ENCODE measurements at places on chromosomes 7 and 10.

DNA sequence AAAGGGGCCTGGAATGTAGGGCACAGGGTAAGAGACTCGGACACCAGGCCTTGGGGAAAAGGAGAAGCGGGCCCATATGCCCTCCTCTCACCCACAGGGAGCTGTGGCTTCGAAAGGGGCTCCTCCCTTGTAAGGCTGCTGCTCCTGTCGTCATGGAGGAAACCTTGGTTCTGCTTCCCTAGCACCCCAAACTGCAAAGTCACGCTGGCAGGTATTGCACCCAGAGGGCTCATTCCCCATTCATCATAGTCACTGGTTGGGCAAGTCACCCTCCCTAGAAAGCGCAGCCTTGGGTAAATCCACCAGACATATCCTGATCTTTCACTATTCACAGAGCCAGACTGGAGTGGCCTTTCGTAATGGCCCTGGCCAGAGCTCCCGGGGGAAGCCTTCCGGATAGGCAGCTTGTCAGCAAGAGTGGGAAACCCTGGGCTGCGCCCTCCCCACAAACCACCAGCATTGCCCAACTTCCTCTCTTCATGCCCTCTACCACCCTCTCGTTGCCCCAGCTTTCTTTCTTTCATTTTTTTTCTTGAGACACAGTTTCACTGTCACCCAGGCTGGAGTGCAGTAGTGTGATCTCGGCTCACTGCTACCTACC, 121.0 kb downstream of the HIP1 start:
- DNase-seq = no peak

- DNase-seq = no peak
Measured at GRCh38 chr10:267705-268104, 132.4 kb downstream of the ZMYND11 start.

DNA sequence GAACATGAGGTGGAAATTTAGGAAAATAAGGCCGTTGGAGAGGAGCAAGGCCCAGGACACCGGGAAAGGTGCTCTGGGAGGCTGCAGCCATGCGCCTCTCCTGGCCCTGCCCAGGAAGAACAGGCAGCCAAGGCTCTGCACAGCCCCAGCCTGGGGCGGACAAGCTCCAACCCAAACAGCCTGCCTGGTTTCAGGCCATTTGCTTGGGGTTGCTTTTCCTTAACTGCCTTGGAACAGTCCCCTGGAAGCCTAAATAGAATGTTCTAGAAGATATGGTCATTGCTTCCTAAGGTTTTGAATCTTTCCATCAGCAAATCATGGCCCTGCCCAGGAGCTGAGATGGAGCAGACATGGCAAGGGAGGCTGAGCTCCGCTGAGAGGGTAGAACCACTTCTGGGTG, 11.0 kb downstream of the VSTM4 start:
- no peak for DNase-seq

- DNase-seq = no peak
Measured at GRCh38 chr7:153021542-153021941, 262.0 kb downstream of the ACTR3B start.

- peak; percentile 74 for DNase-seq
Measured at GRCh38 chr7:96061844-96062243, 260.1 kb downstream of the SLC25A13 start.

DNA sequence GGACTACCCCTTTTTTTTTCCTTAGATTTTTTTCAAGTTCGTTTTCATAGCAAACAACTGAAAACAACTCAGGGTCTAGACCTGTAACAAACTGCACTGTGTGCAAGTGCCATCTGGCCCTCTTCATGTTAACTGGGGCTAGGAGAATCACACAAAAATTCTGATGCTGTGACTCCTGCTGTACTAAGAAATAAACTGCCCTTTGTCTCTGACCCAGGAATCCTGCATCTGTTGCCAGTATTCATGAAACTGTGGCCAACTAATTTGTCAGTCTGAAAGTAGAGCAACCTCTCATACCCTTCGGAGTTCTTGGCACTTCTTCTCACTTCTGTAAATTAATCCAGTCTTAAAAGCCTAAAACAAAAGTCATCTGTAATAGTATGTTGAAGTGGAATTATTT, 218.4 kb upstream of the PCDH15 start:
- DNase-seq = no peak

DNA sequence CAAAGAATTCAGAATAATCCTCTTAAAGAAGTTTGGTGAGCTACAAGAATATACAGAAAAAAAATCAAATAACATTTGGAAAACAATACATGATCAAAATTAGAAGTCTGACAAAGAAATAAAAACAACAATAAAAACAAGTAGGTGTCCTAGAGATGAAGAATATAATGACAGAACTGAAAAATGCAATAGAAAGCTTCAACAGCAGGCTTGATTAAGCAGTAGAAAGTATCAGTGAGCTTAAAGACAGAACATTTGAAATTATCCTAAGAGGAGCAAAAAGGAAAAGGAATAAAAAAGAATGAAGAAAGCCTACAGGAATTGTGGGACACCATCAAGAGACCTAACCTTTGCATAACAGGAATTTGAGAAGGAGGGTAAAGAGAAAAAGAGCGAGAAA, 238.8 kb downstream of the ZEB1 start:
- no peak for DNase-seq

DNA sequence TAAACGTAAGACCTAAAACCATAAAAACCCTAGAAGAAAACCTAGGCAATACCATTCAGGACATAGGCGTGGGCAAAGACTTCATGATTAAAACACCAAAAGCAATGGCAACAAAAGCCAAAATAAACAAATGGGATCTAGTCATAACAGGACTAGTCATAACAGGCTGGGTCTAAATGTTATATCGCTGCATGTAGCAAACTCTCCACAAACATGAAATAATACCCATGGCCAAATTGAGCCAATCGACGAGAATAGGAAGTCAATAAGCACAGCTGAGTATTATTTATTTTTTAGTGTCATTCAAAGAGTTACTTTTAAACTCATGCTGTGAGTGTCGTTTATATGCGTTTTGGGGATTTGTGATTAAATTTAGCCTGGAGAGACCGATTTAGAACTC, 225.1 kb downstream of the TFEC start:
- DNase-seq = no peak

DNA sequence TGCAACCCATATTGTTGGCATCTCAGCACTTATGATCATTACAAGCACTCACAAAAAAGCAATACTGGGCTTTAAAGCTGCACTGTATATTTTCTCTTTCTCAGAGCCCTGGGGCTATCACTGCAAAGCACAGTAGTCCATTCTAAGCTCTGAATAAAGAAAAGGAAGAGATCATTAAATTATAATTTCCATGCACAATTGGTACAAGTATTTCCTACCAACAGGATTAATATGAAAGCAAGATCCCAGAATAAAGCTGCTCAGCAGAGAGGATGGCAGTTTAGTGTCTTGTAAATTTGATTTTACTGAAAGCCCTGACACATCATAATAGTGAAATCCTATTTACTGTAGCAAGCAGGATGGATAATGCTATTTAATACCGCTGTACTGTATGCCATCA, 205.3 kb downstream of the CHCHD3 start:
- DNase-seq = no peak

DNA sequence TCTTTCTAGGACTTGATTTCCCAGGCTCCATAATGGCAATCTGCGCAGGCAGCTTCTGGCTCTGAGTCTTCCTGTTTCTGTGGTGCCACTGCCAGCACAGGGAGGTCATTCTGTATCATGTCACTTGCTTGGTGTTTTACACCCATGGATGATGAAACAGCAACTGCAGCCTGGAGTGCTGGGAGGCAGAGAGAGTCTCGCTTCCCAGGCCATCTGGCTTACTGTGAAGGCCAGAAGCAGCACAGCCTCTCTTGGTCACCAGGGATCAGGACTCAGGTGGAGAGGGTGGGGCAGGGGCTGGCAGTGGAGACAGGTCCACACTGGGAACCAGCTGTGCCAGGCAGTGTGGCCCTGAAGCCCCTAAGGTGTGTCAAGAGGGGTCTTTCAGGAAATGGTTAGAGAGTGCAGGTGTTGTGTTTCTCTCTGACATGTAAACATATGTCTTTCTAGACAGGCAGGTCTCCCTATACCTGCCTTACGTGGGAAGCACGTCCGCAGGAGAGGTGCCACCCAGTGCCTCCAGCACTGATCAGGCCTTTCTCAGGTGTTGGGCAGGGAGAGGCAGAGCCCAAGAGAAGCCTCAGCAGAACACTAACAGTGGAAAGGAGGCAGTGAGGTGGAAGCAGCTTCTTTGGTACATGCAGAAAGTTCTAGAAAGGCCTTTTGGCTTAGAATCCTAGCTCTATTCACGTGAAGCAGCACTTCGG, 71.4 kb downstream of the INSIG1 start:
- no peak for DNase-seq

GRCh38 chr7:20276705-20277472, 53.8 kb upstream of the ITGB8 start:
- DNase-seq = no peak

DNA sequence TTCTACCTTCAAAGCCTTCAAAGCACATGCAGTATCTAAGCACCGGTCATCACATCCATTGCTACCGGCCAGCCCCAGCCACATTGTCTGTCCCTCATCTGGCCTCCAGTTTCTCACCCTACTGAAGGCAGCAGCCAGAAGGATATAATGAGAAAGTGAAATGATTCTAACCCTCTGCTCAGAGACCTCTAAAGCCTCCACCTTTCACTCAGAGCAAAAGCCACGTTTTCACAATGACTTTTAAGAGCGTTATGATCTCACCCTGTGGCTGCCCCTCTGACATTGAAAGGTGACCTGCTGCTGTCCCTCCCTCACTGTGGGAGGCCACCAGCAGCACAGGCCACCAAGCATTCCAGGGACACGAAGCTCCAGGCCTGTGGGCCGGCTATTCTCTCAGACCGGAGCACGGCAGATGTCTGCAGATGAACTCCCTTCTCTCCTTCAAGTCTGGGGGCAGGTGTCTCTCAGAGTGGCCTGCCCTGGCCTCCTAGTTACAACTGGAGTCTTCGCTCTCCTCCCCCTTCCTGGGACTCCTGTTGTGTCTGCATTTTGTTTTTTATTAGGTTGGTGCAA, 94.9 kb upstream of the EEPD1 start:
- no peak for DNase-seq

GRCh38 chr10:1858547-1858946, 121.2 kb upstream of the ADARB2 start:
- no peak for DNase-seq

DNA sequence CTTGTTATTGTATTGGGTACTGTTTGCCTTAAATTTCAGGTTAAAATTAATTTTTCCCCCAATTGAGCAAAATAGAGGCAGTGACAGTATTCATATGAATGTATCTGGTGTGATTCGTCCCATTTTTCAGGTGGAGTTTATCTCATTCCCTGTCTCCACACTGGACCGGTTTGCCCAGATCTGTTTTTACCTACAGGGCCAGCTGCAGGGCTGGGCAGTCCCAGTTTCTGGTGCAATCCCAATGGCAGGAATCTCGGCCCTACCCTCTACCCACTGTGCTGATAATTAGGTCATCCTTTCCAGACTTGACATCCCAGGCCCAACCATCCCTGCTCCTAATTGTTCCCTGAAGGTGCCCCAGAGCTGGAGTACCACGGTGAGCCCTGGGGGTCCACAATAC, 49.8 kb upstream of the NFE2L3 start:
- DNase-seq = no peak

DNA sequence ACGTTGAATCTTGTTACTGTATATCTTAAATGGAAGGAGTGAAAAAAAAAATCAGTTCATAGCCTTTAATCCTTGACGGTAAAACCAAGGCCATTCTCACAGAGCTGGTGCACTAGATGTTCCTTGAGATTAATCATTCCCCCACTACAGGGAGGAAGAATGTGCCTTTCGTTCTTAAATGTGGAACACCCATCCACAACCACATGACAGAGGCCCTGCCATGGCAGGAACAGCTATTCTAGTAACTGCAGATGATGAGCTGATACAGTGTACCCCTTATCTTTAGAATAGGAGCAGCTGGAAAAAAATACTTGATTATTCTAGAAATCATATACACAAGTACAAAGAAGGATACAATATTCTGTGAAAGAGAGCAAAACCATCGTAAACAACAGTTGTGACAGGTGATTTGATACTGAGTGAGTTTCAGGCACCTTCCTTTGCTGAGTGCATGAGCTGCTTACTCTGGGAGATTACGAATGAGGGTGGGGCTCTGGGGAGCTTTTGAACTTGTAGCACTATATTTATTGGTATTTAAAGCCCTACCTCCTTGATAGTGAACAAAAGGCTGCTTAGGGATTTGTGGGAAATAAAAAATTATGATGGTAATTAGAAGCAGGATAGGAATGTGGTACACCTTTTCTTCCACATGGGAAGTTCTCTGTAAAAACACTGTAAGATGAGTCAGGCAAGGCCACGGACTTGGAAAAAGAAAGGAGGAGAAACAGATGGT, 244.4 kb upstream of the SLC26A5 start:
- DNase-seq = no peak

GRCh38 chr7:100489121-100489520, 5.4 kb downstream of the NYAP1 start:
- DNase-seq = no peak

DNA sequence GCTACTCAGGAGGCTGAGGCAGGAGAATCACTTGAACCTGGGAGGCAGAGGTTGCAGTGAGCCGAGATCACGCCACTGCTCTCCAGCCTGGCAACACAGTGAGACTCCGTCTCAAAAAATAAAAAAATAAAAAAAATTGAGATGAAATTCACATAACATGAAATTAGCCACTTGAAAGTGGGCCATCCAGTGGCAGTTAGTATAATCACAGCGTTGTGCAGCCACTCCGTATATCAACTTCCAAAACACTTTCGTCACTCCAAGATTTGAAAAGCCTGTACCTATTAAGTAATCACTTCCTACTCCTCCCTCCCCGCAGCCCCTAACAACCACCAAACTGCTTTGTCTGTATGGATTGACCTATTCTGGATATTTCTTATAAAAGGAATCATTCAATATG, 20.7 kb upstream of the CACUL1 start:
- DNase-seq = no peak

DNA sequence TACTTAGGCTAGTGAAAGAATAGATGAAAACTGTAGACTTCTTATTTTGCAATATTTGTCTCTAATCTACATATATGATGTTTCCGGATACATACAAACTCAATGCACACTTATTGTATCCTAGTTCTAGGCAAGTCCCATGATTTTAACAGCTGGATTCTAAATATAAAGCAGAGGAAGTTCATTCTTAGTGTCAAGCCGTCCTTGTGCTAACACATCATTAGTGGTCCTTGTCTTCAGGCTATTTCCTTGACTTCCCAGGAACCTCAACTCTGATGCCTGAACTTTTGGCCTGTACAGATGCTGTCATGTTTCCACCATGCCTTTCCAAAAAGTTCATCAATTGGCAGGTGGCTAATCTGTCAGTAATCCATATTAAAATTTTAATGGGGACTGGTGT, 301.9 kb upstream of the DGKB start:
- DNase-seq = no peak

DNA sequence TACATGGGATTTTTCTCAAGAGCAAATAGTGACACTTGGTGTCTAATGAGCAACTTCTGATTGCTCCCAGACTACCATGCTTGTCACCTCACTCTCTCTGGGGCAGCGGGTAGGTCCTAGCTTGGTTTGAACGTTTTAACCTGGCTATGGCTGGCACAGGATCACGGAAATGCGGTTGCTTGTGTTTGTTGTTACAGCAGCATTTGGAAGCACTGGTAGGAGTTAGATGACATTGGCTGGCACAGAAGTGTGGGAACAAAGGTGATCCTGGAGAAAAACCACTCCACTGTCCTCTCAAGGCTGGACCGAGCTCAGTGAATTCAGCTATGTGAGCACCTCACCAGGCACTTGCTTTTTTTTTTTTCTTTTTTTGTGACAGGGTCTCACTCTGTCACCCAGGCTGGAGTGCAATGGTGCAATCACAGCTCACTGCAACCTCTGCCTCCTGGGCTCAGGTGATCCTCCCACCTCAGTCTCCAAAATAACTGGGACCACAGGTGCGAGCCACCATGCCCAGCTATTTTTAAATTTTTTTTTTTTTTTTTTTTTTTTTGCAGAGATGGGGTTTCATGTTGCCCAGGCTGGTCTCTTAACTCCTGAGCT, 3.5 kb upstream of the PFKFB3 start:
- no peak for DNase-seq

Measured in ovary (tissue), 10 donors.